ENCODE measurements at places on chromosomes 4 and X.
A peak's percentile ranks its signal among the peaks of the same experiment; 100 is the strongest.

GRCh38 chr4:7650606-7651385 lies 216.1 kb upstream of the PSAPL1 start:
- DNase-seq: peak; percentile 31

DNA sequence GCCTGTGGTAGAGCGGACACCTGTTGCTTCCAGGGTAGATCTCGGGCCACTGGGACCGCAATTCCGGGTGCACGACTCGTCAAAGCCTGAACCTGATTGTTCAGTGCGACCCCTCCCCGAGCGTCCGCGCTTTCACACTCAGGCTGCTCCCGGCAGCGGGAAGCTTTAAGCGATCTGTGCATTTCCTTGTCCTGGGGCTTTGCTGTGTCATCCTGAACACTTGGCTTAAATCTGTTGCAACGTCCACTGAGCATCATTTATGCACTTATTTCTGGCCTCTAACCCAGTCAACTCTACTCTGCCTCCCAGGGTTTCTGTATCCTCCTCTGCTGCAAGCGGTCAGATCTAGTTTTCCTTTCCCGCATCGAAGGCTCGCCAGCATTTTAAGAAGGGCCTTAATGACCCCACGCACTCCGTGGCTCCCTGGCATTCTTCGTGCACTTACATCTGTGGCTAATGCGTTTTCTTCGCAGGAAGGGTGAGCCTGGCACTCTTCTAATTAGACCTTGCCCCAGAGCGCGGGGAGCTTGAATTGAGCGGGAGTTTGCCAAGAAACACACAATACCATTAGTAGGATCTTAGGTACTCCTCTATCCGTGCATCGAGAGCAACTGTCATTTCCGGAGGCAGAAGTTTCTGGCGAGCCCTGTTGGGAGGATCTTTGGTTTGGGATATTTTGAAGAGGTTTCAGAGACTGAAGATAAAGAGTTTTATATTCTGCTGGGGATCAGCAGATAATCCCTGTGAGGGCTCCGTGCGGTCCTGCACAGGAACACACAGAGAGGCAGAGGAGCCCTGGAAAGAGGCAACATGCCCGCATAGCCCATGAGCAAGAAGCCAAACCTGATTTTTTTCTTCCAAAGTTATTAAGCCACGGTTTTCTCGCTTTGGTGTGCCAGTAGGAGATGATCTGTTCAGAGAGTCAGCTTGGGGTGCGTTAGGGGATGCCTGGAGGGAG lies 654 bp upstream of the DDIT4L start:
- no peak for DNase-seq

GRCh38 chr4:10891866-10892265 lies 207.3 kb upstream of the CLNK start:
- DNase-seq: no peak

DNA sequence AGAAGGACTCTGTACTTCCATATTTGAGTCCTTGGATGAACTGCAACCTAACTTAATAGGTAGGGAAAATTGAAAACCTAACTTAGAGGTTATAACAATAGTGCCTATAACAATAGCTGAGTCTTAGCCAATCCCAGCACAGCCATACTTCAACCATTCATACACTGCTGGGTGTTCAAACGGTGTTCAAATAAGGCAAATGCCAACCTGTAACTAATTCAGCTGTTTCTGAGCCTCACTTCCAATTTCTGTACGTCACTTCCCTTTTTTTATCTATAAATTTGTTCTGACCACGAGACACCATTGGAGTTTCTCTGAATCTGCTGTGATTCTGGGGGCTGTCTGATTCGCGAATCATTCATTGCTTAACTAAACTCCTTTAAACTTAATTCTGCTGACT lies 9.6 kb upstream of the GRSF1 start:
- no peak for DNase-seq

GRCh38 chrX:137387646-137388045 lies 178.3 kb upstream of the ZIC3 start:
- DNase-seq: no peak

GRCh38 chrX:15014281-15014680 lies 141.1 kb downstream of the MOSPD2 start:
- no peak for DNase-seq

GRCh38 chr4:122341886-122342285 lies 36.9 kb upstream of the ADAD1 start:
- DNase-seq: no peak

GRCh38 chrX:112011376-112011775 lies 71.2 kb downstream of the TRPC5 start:
- no peak for DNase-seq

DNA sequence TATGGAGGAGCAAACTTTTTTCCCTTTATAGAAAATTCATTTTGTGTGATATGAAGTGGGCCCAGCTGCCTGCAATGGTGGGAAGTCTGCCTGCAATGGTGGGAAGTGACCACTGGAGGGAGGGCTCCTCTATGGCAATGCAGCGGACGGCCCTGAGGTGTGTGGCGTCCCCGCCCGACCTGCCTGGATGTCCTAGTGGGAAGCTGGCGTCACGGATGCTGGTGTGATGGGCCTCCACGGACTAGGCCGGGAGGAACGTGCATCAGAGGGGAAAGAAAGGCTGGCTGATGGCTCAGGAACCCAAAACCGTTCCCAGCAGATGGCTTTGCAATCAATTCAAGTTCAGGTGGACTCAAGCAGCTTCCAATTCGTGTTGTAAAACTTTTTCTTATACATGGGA lies 177.9 kb downstream of the AFAP1 start:
- DNase-seq: peak; percentile 40

GRCh38 chrX:40108959-40109287 lies 11.2 kb upstream of the BCOR start:
- peak; percentile 40 for DNase-seq

GRCh38 chr4:38695809-38696208 lies 31.8 kb downstream of the KLF3 start:
- DNase-seq: no peak

- DNase-seq: no peak
Observed at GRCh38 chr4:153471698-153472093, 5.5 kb downstream of the TMEM131L start.
